ENCODE measurements at places on chromosomes 4 and X. TPM values are rescaled to one million over a fixed set of nuclear protein-coding genes. Genes with fewer than 3 reads are reported as not detected.

Gene PPBP
- not detected for total RNA-seq

Gene ASB9
- total RNA-seq = 20.8 TPM

Gene HSD17B13
- total RNA-seq = 0.06 TPM

Gene HTR2C
- total RNA-seq = not detected

Gene MAGEA9B
- total RNA-seq = not detected

Gene USP17L11
- total RNA-seq = not detected

Gene TBX22
- not detected for total RNA-seq

Gene DGKK
- not detected for total RNA-seq

Gene FAM184B
- total RNA-seq = not detected

Gene CYSLTR1
- not detected for total RNA-seq

Data from A549 treated with RU486 at 1 μM for 4 hours (cell line).